Esophagus mucosa (tissue), 1 donor: ENCODE measurements at places on chromosomes 1 and 21. TPM values are rescaled to one million over a fixed set of nuclear protein-coding genes. Genes with fewer than 3 reads are reported as not detected.

EPHA8 gene
- total RNA-seq, result 0.48 TPM

CA14 gene
- total RNA-seq, result 0.28 TPM

DNA sequence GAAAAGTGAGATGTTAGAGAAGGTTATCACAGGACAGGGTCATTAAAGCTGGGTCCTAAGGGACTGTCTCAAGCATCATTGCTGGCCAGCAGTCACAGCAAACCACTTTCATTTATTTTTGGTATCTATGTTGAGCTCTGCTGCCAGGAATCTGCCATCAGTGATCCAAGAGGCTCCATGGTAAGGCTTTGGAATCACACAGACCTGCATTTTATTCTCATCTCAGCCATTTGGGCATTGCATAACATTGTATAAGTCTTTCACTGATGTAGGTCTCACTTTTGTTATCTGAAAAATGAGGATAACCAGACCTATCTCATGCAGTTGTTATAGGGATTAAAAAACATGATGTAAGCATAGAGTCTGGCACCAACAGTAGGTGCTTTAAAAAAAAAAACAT lies 77.5 kb downstream of the OMA1 start:
- ATAC-seq, result no peak

DNA sequence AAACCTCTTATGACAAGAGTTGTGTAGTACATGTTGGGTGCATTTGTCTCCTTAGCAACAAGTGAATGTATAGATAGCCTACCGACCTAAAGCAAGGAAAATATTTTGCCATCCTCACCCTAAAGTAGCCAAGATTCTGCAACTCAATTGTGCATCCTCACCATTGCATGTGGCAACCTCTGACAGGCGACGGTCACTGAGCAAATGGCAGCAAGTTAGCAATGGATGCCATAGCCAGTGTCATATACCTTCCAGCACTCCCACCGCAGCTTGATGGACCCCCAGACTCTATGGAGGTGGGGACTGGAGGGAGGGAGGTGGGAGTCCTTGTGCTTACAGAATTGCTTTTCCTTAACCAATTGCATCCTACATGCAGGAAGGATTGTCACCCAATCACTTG lies 17.0 kb downstream of the PROX1 start:
- ATAC-seq, result no peak

DNA sequence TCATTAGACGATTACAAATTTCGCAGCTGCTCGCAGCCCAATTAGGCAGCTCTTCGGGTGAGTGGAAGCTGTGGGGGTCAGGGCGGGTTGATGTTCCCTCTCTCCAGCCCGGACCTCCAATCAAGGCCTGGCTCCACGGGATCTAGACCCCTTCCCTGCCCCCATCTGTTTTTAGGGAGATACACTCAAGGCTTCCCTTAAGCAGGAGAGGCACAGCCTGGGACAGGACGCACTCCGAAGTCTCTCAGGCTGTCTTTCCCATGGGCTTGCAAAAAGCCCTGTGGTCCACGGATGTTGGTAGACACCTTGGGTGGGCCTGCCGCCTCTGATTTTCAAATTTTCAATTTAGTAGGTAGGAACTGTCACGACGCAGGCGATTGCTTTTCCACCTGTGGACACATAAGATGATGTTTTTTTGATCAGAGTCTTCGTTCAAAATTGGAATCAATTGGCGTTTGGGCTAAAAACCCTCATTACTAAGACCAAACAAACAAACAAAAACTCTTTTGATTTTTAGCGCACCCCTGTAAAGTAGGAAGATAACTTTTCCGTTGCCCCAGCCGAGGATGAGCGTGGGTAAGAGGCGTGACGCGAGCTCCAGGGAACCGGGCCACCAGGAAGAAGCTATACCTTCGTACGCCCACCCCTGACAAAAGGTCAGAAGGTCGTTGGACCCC lies 2.5 kb upstream of the LHX8 start:
- no peak for ATAC-seq

GRCh38 chr1:54882519-54882918 lies 4.5 kb downstream of the DHCR24 start:
- no peak for ATAC-seq

DRAXIN gene
- total RNA-seq, result 0.04 TPM

GRCh38 chr1:33824971-33825370 lies 38.9 kb upstream of the HMGB4 start:
- ATAC-seq, result no peak

- no peak for ATAC-seq
Observed at GRCh38 chr1:117632269-117633067, 26.6 kb downstream of the TENT5C start.

ARHGAP30 gene
- total RNA-seq, result 6.0 TPM

MR1 gene
- 16.3 TPM for total RNA-seq

- peak; percentile 53 for ATAC-seq
Observed at GRCh38 chr1:28326984-28327383, 1.9 kb upstream of the MED18 start.
